Right forelimb (tissue), 1 donor: ENCODE measurements at places on chromosomes 13 and 19.

- no peak for DNase-seq
These were observed 4.8 kb downstream of the TSKS start for GRCh38 chr19:49758292-49758691.

- no peak for DNase-seq
These were observed 68.2 kb downstream of the LMO7 start for GRCh38 chr13:75704194-75704926.

GRCh38 chr13:91108315-91108714 lies 239.2 kb upstream of the MIR17HG start:
- no peak for DNase-seq

DNA sequence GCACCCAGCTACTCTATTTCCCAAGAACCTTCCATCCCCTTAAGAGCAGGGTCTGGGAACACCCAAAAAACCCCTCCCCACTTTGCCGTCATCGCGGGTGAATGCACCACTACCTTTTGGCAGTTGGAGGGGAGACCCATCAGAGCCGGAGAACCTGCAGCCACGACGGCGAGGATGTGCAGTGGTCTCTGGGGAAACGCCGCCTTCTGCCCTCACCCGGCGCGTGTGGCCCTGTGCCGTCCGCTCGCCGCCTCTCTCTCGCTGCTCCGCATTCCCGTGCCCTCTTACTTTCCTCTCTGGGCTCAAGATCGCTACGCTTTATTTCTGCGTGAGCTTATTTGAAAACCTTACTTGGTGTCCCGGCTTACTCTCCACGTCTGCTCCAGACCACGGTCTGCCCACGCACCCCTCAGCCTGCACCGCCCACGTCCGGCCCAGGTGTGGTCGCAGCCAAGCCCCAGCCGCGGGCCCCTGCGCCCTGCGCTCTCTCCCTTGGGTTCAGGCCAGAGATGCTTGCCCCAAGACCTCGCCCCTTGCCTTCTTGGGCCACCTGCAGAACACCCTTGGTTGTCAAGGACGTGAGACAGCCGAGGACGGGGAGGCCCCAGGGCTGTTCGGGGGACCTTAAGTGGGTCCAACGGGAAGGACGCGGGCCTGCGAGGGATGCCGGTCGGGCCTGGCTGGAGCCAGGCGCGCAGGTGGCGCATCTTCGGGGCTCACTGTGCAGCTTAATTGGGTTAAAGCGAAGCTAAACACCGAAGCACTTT lies 2.0 kb upstream of the MAB21L1 start:
- peak; percentile 79 for DNase-seq
